Adrenal gland (tissue), 19 donors: ENCODE measurements at places on chromosomes 6 and 20. TPM values are rescaled to one million over a fixed set of nuclear protein-coding genes. Genes with fewer than 3 reads are reported as not detected.

DNA sequence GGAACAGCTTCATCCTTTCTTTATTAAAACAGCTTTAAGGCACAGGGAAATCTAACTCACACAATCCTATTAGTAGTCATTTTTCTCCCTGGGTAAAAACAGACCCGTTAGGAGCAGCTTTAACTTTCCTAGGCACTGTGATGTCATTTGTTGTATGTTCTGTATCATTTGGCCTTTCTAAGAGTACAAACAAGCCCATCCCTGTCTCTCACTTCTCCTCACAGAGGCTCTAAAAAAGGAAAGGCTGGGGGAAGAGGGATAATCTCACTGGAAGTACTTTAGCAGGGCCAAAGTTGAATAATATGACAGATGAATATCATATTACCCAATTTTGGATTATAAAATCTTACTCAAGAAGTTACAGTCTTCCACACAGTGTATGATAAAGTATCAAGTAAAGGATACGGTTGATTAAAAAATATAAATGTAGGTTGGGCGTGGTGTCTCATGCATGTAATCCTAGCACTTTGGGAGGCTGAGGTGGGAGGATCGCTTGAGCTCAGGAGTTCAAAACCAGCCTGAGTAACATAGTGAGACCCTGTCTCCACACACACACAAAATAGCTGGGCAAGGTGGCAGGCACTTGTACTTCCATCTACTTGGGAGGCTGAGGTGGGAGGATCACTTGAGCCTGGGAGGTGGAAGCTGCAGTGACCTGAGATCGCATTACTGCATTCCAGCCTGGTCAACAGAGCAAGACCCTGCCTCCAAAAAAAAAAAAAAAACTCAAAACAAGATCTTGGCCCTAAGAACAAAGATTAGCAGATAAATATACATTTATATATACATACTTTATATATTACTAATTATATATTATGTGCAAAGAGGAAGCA lies 7.9 kb downstream of the NUDT3 start:
- H3K4me1 ChIP-seq, result peaks cover 20% of the 10 kb centered on the region
- H3K27me3 ChIP-seq, result no peaks in the 10 kb centered on the region
- no peak overlapping the region for H3K4me3 ChIP-seq

- no peaks in the 10 kb centered on the region for H3K4me1 ChIP-seq
- no peak for DNase-seq
These were observed 172.5 kb downstream of the FOXA2 start for GRCh38 chr20:22411627-22412450.

DNA sequence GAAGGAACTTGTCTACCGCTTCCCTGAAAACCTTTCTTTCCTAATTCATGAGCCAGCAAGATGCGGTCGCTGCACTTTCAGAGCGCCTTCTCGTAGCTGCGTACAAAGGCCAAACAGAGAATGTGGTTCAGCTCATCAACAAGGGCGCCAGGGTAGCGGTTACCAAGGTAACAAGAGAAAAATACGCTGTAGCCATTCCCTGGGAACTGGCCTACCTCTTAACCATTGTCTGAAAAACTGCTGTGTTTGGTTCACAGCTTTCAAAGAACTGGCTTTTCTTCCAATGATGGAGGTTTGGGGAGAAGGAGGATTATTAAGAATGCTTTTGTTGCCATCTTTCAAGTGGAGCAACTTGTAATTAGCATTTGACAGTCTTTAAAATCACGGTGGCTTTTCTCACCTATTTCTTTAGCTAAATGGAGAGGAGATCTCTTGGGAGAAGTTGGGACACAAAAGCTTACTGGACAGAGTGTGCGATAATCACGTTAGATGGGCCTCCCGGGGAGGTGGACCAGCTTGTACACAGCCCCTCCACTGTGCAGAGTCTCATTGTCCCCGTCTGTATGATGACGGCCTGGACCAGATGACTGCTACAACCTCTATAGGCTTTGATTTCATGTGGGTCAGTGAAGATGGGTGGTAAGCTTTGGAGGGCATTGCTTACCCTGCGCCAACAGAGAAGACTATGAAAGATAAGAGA lies 71.5 kb downstream of the LYRM2 start:
- peaks cover 9% of the 10 kb centered on the region for H3K4me1 ChIP-seq
- no peaks in the 10 kb centered on the region for H3K36me3 ChIP-seq
- no peaks in the 10 kb centered on the region for H3K27me3 ChIP-seq
- no peak for DNase-seq
- H3K4me3 ChIP-seq, result no peak overlapping the region

- H3K4me1 ChIP-seq, result peaks cover 7% of the 10 kb centered on the region
- H3K27me3 ChIP-seq, result no peaks in the 10 kb centered on the region
- H3K4me3 ChIP-seq, result no peak overlapping the region
- no peak for DNase-seq
These were observed 8.2 kb upstream of the SNX9 start for GRCh38 chr6:157814883-157815282.

DNA sequence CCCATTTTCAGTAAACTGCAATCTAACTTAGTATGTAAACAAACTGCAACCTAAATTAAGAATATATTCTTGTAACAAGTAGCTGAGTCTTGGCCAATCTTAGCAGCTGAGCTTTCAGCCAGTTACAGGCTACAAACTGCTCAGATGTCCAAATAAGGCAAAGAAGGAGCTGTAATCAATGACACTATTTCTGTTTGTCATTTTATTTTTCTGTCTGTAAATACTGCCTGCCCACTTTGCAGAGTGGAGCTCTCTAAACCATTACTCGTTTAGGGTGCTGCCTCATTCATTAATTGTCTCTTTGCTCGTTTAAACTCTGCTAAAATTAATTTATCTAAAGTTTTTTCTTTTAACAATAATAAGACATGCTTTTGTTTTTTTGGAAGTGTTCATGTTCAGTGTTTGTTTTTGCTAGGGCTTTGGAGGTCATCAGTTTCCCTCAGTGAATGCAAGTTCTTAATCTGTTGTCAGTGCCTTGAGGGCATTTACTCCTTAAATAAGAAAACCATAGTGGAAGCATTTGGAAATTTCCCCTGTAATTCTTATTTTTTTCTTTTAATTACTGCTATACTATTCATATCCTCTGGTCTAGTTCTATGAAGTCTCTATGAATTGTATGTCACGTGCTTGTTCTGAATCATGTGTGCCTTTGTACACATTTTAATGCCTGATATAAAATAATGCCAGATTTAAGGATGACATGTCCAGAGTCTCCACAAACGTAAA lies 3.6 kb upstream of the PRL start:
- H3K27ac ChIP-seq, result no peak overlapping the region
- no peak for DNase-seq
- no peaks in the 10 kb centered on the region for H3K27me3 ChIP-seq
- H3K4me1 ChIP-seq, result no peaks in the 10 kb centered on the region
- no peaks in the 10 kb centered on the region for H3K36me3 ChIP-seq
- H3K4me3 ChIP-seq, result no peak overlapping the region

The EEF1A2 gene
- total RNA-seq, result 407 TPM

The LRRC73 gene
- total RNA-seq, result 13.1 TPM

The SNAP25 gene
- 21.6 TPM for total RNA-seq
